Stomach (tissue), 19 donors: ENCODE measurements at places on chromosomes 6 and 20. TPM values are rescaled to one million over a fixed set of nuclear protein-coding genes. Genes with fewer than 3 reads are reported as not detected.
A peak's percentile ranks its signal among the peaks of the same experiment; 100 is the strongest.

The CCN5 gene
- 3.4 TPM for polyA plus RNA-seq

The RIPOR3 gene
- polyA plus RNA-seq, result 4.4 TPM

DNA sequence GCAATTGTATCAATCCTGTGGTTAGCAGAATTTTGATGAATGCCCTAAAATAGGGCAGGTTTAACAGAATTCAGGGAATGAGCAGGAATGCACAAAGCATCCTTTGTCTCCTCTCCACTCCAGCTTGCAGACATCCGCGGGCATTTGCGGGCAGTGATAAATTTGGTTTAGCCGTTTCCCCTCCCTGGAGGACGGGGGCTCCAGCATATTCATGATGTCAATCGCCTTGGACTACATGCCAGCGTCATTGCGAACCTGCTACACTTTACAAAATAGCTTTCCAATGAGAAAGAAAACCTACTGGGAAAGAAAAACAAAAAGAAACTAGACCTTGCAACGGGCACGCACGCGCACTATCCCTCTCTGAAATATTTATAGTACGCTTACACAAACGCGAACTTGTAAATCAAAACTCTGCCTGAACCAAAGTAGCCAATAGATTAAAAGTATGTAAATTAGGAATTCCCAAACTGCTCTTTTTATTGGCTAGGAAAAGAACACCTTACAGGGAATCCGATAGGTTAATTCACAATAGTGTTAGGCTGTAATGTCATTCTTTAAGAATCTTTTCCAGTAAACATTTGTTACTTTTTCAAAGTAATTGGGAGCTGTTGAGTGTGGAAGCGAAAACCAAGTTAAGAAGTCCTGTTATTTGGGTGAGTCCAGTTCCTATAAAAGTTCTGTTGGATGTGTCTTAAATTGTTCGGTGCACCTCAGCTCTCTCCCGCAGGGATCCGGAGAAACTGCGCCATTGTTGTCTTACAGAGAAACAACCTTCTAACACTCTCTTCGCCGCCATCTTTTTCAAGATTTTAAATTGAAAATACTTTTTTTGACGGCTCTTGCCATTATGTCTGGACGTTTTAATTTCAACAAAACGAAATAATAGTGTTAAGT is 136.7 kb downstream of the HFE start:
- DNase-seq, result peak; percentile 75

- DNase-seq, result no peak
Measured at GRCh38 chr20:1807394-1807793, 87.8 kb upstream of the SIRPA start.

- no peak for DNase-seq
Measured at GRCh38 chr6:101706576-101706975, 313.1 kb downstream of the GRIK2 start.

DNA sequence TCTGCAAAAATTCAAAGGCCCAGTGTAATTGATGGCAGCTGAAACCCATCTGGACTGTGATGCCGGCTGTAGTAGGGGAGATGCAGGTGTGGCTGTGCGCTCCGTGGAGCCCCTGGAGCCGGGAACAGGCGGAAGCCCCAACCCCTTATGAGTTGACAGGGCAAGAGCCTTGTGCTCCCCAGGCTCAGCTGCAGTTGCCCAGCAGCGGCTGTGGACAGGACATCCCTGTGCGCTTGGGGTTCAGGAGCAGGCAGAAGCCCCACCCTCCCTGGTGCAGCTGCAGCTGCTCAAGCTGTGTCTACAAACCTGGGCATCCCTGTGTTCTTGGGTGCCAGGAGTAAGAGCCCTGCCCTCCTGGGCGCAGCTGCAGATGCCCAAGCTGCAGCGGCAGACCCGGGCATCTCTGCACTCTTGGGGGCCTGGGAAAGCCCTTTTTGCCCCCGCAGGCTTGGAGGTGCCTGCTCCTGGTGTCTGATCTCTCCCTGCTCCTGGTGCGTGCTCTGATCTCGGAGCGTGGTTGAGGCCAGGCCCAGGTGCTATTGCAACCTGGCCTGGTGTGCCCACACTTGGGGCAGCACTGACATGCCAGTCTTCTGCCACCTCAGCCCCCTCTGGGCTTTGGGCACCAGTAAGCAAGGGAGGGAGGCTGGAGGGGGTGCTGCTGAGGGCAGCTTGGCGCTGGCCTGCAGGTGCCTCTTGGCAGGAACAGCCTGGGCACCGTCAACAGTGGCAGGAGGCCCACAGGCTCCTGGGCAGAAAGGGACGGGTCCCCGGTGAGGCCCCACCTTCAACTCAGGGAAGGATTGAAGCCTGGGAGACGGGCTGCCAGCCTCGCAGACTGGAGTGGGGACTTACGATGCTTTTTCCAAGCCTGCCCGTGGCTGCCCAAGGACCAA is 30.3 kb downstream of the OR2J2 start:
- no peak for DNase-seq

DNA sequence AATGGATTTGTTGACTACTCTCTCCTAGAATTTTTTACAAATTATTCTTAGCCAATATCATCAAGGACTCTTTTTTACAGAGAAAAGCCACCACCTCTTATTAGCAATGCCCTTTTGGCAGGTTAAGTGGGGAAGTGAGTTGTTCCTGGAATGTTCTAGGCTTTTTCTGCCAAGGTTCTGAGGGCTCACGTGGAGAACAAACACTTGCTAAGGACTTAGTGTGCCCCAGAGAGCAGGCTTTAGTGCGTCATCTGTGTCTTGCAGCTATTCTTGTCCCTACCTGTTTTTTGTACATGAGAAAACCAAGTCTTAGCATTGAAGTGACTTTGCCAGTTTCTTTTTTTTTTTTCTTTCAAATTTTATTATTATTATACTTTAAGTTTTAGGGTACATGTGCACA is 33.5 kb downstream of the CFAP61 start:
- DNase-seq, result peak; percentile 35
